ENCODE measurements at places on chromosomes 7 and 10. TPM values are rescaled to one million over a fixed set of nuclear protein-coding genes. Genes with fewer than 3 reads are reported as not detected.
A peak's percentile ranks its signal among the peaks of the same experiment; 100 is the strongest.

The KNDC1 gene
- total RNA-seq, result not detected

The EIF5AL1 gene
- 0.54 TPM for total RNA-seq

The CNPY1 gene
- 1.7 TPM for total RNA-seq

The GPR85 gene
- total RNA-seq, result 1.4 TPM

The C10orf53 gene
- not detected for total RNA-seq

The STEAP4 gene
- total RNA-seq, result not detected

The SFTPA1 gene
- total RNA-seq, result not detected

The LDB3 gene
- total RNA-seq, result 0.45 TPM

The TLX1 gene
- not detected for total RNA-seq

The NXPH1 gene
- not detected for total RNA-seq

The ZKSCAN1 gene
- 13.9 TPM for total RNA-seq

The KCNH2 gene
- 0.80 TPM for total RNA-seq

DNA sequence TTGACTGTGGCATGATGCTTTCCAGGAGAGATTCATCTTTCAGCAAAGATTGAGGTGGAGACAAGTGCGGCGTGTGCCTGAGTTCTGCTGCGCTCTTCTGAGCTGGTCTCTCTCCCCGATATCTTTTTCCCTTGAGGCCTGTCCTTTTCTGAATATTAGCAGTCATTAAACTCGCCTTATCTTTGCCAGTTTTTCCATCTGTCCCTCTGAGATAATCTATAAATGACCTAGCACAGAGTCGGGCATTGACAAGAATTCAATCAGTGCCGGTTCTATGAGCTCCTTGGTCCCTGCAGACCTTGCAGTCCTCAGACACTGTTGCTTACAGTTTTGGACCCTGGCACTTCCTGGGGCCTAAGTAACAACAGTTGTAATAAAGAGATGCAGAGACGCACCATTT lies 89.7 kb upstream of the IKZF1 start:
- no peak for DNase-seq

- no peak for DNase-seq
Observed at GRCh38 chr10:90784771-90785170, 73.1 kb downstream of the HTR7 start.

- no peak for DNase-seq
Observed at GRCh38 chr7:104255616-104256015, 47.8 kb upstream of the ORC5 start.

- no peak for DNase-seq
Observed at GRCh38 chr10:46542567-46543465, 13.6 kb downstream of the GPRIN2 start.

- DNase-seq, result no peak
Observed at GRCh38 chr7:13518738-13519137, 470.7 kb downstream of the ETV1 start.

GRCh38 chr10:30413996-30414576 lies 19.9 kb upstream of the MAP3K8 start:
- peak; percentile 34 for DNase-seq

- DNase-seq, result no peak
Observed at GRCh38 chr7:147400221-147400689, 1190.3 kb upstream of the C7orf33 start.

GRCh38 chr7:28808796-28809533 lies 149.2 kb downstream of the TRIL start:
- DNase-seq, result no peak

DNA sequence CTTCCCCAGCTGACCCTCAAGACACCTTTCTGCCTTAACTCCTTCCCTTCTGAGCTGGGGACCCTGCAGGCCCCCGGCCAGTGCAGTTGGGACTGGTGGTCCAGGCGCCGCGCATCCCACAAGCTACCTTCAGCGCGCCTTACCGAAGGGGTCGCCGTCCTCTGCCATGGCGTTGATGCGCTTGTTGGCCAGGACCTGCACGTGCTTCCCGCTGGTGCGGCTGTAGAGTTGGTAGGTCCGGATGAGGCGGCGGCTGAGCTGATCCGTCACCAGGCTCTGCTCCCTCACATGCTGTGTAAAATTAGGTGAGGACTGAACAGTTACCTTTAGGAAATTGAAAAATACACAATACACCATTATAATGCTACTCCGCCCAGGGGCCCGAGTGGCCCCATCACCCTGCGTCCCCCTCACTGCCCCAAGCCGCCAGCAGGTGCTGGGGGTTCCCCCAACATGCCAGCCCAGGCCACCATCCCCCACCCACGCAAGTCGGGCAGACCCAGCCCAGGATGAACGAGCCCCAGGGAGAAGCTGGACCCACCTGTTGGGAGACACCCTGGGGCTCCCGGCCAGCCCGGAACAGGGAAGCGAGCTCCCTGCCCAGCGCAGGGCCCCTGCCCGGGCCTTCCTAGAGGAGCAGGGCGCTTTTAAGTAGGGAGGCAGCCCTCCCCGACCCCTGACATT lies 1.2 kb downstream of the FGF8 start:
- no peak for DNase-seq

DNA sequence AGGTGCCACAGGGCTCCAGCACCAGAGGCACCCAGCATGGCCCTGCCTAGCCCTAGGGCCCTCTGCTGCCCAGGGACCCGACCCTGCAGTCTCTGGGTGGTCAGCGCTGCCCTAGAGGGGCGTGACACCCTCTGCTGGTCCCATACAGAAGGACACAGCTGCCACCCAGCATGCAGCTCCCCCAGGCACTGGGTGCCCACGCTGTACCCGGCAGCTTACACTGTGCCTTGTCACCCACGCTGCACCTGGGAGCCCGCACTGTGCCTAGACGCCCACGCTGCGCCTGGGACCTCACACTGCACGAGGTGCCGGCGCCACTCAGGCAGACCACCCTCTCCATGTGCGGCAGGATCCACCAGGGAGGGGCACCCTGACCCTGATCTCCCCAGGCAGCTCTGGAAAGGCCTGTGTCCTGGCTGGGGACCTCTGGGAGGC lies 55.2 kb downstream of the PWWP2B start:
- DNase-seq, result no peak

DNA sequence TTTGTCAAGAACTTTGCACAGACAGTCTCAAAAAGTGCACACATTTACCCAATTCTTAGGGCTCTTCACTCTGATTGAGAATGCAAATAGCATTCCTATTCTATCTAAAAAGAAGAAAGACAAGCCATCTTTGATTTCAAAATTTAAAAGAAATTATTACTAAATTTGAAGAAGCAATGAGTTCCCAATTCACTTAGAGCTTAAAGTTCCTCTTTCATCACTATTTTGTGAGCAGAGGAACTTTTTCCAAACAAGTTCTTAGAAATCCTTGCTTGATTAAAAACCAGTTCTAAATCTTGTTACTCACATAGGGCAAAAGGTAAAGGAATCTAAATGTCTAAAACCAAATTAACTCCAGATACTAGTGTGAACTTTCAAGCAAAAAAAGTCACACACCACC lies 56.4 kb downstream of the TBXAS1 start:
- DNase-seq, result no peak

GRCh38 chr7:18895456-18895855 lies 222.0 kb downstream of the TWIST1 start:
- peak; percentile 48 for DNase-seq

DNA sequence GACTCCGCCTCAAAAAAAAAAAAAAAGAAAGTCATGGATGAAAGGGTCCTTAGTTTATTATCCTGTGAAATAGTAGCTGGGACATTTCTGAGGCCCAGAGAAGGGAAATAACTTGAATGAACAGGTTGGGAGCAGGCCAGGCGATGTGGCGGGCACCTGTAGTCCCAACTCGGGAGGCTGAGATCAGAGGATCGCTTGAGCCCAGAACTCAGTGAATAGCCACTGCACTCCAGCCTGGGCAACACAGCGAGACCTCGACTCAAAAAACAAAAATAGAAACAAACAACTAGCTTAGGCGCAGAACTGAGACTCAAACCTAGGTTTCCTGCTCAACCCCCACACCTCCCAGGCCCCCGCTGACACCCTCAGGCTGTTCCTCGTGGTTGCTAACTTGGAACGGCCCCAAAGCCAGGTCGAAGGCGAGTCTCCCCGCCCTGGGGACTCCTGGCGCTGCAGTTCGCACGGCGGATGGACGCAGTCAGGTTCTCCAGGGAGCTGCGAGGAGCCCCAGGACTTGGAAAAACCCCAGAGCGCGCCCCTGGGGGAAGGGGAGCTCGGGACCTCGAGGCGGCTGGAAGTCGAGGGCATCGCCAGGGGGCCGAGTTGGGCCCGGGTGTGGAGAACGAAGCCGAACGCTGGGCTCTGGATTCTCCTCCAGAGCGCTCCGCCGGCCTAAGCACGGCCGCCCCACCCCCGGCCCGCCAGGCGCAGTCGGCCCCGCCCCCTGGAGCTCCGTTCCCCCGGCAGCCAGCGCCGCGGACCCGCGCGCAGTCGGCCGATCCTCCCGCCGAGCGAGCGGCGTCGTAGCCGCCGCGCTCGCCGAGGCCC lies at the start of gene STOX1:
TSS of gene STOX1 (plus strand) at position 768 of the 828 bp plus-strand sequence. CDS start 93 bp downstream, outside the sequence.
- peak; percentile 62 for DNase-seq

DNA sequence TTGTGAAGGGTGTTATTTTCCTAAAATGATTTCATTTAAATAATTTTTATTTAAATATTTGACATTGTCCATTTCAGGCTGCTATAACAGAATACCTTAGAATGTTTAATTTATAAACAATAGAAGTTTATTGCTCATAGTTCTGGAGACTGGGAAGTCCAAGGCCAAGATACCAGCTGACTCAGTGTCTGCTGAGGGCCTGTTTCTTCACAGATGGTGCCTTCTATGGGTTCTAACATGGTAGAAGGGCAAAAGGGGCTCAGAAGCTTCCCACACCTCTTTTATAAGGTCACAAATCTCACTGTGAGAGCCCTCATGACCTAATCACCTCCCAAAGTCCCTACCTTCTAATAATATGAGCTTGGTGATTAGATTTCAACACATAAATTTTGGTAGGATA lies 50.7 kb downstream of the MTURN start:
- no peak for DNase-seq

DNA sequence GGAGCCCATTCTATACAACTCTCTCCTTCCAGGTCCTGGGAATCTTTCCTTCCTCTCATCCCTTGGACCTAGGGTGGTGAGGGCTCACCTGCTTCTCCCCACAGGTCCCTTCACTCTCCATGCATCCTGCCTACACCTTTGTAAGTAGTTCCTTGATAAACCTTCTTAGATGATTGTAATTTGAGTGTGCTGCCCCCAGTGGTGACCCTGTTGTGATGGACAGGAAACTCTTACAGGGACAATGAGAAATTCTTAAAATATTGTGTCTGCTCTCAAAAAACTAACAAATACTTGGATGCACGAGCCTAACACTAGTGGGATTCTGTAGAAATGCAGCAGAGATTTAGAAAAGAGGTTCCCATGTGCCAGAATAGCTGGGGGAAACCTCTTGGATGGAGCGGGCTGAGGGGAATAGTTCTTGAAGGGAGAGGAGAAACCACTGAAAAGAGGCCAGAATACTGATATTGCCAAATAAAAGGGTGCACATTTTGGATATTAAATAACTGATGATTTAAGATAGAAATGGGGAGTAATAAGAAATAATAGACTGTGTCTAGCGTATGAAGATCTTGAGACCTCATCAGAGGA lies 6.7 kb upstream of the PAXIP1 start:
- DNase-seq, result peak; percentile 17

DNA sequence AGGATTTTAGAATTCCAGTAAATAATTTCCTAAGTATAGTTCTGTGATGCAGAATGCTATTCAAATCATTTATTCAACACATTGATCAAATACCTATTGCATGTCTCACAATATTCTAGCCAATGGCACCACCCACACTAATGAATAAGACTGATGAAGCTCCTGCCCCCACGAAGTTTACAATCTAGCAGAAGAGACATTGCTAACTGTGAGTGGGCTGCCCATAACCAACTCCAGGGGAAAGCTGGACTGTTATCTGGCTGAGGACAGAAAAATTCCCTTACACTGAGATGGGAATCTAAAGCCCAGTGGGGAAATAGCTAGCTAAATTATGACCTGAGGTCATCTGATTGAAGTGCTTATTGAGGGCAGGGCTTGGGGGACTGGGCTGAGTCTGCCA lies 128.8 kb upstream of the LYZL2 start:
- no peak for DNase-seq

- DNase-seq, result no peak
Observed at GRCh38 chr10:34200355-34200901, 614.7 kb downstream of the PARD3 start.

DNA sequence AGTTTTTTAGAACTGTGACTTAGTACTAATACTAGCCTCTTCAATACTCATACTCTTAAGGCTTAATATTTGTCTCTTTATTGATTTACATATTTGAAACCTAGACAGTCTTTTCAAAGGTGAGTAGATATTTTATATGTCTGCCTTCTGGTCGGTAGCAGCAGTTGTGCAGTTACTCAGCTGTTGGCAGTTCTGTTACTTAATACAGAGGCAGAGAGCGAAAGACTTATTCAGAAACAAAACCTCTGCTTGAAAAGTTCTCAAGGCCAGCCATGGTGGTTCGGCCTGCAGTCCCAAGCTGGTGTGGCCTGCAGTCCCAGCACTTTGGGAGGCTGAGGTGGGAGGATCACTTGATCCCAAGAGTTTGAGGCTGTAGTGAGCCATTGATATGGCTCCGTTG lies 84.2 kb downstream of the AUTS2 start:
- DNase-seq, result no peak

DNA sequence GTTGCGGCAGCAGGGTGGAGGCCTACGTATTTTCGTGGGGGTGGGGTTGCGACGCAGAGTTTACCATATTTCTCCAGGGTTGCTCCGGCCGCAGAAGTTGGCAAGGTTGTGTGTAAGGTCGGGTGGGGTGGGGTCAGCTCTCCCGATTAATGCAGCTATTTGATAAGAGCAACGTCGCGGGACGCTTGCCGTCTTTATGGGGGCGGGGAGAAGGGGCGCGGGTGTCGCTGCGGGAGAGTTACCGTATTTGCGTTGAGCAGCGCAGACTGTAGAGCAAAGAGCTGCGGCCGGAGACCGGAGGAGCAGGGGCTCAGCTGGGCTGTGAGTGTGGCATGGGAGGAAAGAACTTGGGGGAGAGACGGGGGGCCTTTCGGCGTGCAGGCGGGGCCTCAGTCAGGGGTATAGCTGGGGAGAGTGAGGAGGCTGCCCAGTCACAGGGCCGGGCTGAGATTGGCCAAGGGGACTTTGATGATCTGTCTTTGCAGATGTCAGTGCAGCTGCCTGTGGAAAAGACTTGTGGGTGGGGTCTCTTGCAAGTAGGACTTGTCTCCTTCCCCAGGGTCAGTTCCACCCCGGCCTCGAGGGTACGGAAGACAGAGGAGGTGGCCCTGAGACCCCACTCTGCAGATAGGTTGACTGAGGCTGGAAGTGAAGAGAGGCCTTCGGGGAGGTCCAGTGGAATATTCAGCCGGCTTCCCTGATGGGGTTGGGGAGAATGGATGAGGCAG lies 26.6 kb downstream of the ZNF775 start:
- no peak for DNase-seq

DNA sequence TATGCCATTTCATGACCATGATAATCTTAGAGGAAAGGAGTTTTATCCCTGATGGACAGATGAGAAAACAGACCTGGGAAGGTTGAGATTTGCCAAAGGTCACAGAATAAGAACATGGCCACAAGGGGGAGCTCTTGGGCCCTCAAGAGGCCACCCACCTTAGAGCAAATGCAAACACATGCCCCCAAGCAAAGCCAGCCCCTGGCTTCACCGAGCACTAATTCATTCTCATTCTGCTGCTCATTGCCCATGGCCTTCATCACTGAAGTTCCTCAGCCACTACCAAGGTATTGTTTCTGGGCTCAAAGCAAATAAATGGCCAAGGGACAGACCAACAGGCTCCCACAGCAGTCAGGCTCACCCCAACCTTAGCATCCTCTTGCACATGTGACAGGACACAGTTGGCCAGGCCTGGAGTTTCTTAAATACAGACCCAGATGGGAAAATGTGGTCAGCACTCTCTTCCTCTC lies 44.2 kb downstream of the PDLIM1 start:
- DNase-seq, result peak; percentile 66

- no peak for DNase-seq
Observed at GRCh38 chr7:144134116-144134515, 11.1 kb downstream of the OR2A14 start.

- no peak for DNase-seq
Observed at GRCh38 chr7:41760293-41760692, 57.4 kb upstream of the INHBA start.
